KBM-7 (cell line): ENCODE measurements at places on chromosomes 11 and 22.

GRCh38 chr11:111960916-111961315 lies 23.8 kb downstream of the DIXDC1 start:
- DNase-seq, result no peak

DNA sequence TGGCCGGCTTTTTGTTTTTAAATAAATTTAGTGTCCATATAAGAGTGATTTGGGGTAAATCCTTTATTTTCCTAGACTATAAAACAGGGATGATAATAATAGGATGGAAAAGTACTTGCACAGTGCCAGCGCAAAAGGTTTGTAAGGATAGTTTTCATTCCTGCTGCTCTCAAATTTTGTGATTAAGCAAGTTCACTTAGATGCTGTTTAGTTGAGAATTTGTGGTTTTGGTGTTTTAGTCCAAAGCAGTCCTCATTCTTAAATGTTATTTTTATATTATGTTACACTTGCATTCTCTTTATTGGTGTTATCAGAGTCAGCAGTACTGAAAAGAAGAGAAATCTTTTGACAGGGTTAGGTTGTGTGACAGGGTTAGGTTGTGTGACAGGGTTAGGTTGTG lies 47.9 kb downstream of the PPP6R3 start:
- DNase-seq, result no peak

DNA sequence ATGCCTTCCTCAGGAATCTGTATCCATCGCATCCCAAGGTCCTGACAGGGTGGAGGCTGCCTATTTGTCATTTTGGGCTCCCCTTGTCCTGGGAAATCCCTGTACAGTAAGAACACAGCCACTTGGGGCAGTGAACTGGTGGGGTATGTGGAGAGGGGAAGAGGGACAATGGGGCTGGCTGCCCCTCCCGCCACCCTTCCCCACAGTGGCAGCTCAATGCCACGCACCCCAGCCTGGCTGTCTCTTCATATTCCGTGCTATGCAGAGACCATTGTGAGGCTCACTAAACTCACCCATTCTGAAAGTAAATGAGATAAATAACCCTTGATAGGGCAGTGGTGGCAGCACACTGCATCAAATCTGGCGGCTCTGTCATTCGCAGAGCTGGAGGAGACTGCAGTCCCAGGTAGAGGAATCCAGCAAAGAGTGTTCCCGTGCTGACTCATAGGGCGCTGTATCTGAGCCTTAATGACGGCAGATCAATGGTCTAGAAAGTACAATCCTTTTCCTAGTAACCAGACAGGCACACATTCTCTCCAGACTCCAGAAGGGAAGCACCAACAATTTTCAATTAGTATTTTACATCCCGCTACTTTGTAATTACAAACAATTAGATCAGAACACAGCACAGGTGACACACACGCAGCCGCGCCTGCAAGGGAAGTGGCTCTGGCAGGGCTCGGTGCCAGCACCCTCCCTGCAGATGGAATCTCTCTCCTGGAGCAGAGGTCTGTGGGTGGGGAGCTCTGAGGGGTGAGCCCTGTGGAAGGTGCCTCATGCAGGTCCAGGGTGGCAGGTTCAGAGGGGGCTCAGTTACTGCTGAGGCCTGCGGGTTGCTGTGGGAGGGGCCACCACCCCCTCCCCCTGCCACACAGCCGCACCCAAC lies 167.9 kb upstream of the B3GAT1 start:
- no peak for DNase-seq

DNA sequence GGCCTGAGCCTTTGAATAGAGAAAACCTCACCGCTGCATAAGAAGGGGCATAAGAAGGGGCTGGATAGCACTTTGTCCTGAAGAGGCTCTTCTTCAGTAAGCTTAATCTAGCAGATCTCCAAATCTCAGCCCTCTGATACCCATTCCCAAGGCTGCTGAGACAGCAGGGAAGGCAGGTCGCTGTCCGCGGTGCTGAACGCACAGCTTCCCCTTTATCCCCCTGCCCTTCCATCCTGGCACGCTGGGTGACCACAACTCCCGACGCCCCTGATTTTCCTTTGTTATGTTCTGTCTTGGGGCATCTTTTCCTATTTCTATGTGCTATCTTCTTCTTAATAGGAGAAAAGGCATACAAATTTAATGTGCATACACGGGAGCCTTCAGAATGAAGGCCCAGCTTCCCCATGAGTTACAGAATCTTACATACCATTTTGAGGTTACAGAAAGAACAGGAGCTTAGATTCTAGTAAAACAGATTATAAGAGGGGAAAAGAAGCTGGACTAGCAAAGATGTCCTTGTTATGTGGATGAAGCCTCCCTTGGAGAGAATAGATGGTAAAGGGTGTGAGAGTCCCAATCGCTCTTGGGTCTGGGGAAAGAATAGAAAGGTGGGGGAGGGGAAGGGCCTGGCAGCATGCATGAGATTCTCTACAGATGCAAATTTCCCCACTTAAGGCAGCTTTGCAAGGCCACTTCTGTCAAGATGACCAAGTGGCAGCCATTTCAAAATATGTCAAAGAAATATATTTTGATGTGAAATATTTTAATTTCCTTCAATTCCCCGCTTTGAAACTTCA lies 5.7 kb upstream of the SULT4A1 start:
- peak; percentile 74 for DNase-seq

DNA sequence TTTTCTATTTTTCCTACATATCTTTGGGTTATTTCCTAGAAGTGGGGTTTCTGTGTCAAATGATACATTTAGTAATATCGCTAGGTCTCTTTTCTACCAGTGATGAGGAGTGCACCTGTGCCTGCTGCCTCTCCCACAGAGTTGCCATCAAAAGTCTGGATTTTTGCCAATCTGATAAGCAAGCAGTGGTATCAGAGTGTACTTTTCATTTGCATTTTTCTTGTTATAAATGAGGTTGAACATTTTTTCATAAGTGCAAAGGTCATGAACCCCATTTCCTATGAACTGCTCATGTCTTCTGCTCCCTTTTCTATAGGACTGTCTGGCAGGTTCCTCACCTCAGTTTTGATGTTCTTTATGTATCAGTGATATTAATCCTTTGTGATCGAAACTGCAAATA lies 1.7 kb downstream of the TRPM5 start:
- no peak for DNase-seq

- DNase-seq, result peak; percentile 67
Measured at GRCh38 chr11:62081378-62082291, 42.2 kb upstream of the INCENP start.

DNA sequence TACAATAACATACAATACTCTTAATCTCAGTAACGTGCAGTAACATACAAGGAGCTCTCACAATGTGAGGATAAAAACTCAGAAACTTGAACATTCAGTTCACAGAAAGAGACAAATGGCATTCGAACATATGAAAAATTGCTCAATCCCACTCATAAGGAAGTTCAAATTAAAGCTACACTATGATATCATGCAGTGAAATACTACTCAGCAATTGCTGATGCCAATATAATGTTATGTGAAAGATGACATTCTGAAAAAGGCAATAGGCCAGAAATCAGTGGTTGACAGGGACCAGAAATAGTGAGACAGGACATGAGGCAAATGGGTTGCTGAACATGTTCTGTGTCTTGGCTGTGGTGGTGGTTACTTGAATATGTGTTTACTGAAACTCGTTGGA lies 33.7 kb upstream of the PITPNB start:
- DNase-seq, result no peak

DNA sequence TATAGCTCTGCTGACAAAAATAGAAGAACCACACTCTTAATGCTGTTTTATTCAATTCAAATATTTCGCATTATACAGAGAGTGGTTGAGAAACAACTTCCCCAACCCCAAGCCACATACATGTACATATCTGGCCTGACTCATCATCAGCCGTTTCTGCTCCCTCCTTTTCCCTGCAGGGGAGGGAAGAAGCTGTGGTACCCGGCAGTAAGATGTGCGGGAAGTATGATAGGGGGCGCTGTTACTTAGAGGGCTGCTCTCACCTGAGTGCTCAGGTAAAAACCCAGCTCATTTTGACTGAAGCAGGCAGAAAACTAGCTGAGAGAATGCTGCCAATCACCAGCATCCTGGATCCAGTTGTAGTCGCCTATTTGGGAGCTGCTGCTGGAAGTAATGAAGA lies 85.5 kb downstream of the NELL1 start:
- DNase-seq, result no peak
